ENCODE measurements at places on chromosomes 13 and 19.
A peak's percentile ranks its signal among the peaks of the same experiment; 100 is the strongest.

GRCh38 chr13:21176982-21177284, 475 bp downstream of the MRPL57 start:
- DNase-seq, result no peak

DNA sequence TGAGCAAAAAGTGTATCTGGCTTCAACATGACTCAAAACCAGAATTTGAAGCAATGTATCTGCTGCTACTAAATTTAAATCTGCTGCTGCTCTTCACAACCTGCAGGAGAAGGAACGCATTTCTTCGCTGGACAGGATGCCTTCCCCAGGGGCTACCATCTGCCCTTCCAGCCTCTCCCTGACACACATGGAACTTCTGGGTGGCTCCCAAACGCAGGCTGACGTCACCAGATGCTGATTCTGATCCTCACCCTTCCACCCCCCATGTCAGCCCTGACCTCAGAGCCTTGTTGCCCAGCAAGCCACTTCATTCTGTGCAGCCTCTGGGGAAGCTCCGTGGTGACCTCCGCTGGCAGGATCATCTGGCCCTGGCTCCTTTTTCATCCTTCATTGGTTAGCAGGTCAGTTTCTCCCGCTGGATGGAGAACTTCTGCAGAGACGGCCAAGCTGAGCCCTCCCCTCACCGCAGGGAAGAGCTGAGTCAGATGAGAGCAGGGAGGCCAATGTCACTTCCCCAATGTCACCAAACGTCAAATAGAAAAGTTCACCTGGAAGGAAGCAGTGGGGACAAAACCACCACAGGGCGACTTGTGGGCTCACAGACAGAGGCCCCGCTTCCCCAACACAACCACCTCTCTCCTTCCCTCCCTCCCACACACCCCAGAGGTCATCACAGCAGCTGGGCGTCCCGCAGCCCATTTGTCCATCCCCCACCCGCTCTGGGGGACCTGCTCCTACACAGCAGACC, 14.0 kb upstream of the RAB20 start:
- peak; percentile 9 for DNase-seq

GRCh38 chr19:4181053-4181508, 1.3 kb downstream of the SIRT6 start:
- DNase-seq, result no peak

GRCh38 chr13:35698911-35699576, 222.6 kb upstream of the MAB21L1 start:
- no peak for DNase-seq

DNA sequence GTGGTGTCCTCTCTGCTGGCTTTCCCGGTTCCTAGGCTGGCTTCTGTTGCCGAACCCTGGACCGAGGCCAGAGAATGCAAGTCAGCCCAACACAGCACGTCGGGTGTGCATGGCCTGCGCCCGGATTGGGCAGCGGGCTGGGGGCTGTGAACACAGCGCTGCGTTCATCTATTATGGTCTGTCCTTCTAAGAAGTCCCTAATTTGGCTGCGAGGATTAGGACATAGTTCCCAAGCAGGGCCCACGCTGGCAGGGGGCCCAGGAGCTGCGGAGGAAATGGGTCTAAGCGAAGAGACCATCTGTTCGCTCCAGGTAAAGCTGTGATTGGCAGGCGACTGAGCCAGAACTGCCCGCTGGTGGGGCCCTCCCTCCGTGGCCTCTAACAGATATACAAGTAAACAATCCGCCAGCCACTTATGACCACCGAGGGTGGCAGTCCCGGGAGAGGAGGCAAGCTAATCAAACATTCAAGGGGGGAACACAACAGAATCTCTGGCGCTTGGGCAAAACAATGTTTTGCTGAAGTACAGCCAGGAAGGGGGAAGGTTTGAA, 6.0 kb downstream of the SYCE2 start:
- no peak for DNase-seq

- DNase-seq, result no peak
Observed at GRCh38 chr13:111926501-111927180, 140.3 kb upstream of the SOX1 start.

DNA sequence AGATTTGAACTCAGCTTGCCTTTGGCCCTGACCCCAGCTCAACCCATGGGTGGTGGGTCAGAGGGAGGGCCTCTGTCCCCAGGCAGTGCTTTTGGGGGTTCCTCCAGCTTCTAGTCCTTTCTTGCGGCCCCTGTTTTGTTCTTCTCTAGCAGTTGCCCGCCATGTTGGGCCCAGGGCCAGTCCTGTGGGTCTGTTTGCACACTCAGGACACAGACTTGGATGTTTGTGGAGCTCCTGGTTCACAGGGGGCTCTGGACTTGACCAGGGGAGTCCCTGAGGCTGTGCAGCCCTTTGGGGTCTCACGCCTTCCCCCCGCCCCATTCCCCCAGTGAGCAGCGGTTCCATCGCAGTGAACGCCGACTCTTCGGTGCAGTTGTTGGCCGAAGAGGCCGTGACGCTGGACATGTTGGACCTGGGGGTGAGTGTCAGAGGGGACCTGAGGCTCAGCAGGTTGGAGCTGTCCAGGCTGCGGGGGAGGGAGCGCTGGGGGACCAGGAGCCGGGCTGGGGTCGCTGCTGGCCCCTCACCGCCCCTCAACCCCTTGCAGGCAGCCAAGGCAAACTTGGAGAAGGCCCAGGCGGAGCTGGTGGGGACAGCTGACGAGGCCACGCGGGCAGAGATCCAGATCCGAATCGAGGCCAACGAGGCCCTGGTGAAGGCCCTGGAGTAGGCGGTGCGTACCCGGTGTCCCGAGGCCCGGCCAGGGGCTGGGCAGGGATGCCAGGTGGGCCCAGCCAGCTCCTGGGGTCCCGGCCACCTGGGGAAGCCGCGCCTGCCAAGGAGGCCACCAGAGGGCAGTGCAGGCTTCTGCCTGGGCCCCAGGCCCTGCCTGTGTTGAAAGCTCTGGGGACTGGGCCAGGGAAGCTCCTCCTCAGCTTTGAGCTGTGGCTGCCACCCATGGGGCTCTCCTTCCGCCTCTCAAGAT, 2.5 kb downstream of the ATP5F1D start:
- peak; percentile 86 for DNase-seq

GRCh38 chr19:48258350-48258749, 2.6 kb upstream of the CARD8 start:
- no peak for DNase-seq

GRCh38 chr19:35484252-35485036, 5.8 kb downstream of the KRTDAP start:
- peak; percentile 10 for DNase-seq

DNA sequence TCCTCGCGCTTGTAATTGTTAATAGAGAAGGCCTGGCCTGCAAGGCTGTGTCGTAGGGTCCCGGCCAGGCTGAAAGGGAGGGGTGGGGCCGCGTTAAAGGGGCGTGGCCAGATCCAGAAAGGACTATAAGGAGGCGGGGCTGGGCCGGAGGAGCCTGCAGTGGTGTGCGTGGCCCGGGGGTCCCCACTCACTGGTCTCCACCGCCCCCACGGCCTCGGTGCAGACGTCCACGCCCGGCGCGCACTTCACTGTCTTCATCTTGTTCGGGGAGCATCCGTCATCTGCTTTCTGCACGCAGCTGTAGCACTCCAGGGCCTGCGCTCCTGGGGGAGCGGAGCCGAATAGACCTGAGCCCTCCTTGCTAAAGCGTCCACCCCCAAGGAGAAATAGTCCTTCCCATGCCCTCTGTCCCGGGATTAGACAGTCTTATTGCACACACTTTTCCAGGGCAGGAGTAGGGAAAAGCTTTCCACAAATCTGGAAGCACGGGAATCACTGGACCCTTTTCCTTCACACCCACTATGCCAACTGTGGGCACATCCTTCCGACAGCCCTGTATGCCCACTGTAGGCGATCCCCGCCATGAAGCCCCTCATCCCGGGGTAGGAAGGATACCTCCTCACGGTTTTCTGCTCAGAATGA, 1.2 kb downstream of the LYPD3 start:
- peak; percentile 76 for DNase-seq

- DNase-seq, result no peak
Observed at GRCh38 chr19:32246006-32246405, 99.4 kb upstream of the ZNF507 start.

- no peak for DNase-seq
Observed at GRCh38 chr13:97719736-97720135, 233.7 kb upstream of the IPO5 start.

- peak; percentile 35 for DNase-seq
Observed at GRCh38 chr19:2332341-2333026, 4.0 kb downstream of the SPPL2B start.
